Activated CD4-positive, alpha-beta memory T cell treated with anti-CD3 and anti-CD28 coated beads, Interleukin-2, amount 10 ng/mL, durations not matched to agents 7 days and 5 days (primary cell): ENCODE measurements at places on chromosomes 1 and 21. TPM values are rescaled to one million over a fixed set of nuclear protein-coding genes. Genes with fewer than 3 reads are reported as not detected.
A peak's percentile ranks its signal among the peaks of the same experiment; 100 is the strongest.

The KHDC4 gene
- total RNA-seq: 63.8 TPM

DNA sequence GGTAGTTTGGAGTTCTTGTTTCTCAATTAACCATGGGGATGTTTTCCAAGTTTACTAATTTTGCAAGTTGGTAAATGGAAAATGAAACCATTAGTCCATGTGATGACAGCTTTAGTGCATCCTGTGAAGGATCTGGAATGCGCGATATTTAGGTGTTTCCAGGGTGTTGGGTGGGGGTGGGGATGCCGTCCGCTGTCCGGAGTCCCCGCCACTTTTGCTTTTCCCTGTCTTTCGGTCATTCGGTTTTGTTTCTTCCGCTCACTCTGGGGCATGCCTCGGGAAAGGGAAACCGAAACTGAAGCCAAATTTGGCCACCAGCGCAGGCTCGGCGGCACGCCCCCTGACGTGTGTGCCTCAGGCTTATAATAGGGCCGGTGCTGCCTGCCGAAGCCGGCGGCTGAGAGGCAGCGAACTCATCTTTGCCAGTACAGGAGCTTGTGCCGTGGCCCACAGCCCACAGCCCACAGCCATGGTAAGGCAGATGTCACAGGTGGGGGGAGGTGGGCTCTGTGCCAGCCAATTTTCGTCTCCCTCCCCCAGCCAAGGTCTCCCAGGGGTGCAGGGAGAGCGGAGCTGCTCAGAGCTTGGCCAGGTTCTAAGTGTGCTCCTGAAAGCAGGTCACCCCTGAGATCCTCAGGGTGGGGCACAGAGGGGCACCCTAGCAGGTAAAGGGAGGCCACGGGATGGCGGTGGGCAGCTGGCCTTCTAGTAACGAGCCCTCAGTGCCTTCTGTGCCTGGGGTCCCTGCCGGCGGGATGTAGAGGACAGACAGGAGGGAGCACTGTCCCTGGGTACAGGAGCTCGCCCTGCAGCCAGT lies at the start of gene ISG15:
ISG15 (plus strand) TSS at position 393 of the 817 bp plus-strand sequence; CDS start at position 470, 77 bp downstream.
- peaks cover 40% of the 10 kb centered on the region for H3K4me1 ChIP-seq
- peak within 1 kb of the TSS; percentile 95 for H3K27ac ChIP-seq
- peaks cover 7% of the 10 kb centered on the region for H3K27me3 ChIP-seq
- DNase-seq: peak; percentile 94
- H3K36me3 ChIP-seq: peaks cover 46% of the 10 kb centered on the region

The NHLH1 gene
- total RNA-seq: 0.40 TPM

The CASQ1 gene
- total RNA-seq: 0.35 TPM
